ENCODE measurements at places on chromosomes 16 and 17. TPM values are rescaled to one million over a fixed set of nuclear protein-coding genes. Genes with fewer than 3 reads are reported as not detected.

The ZP2 gene
- total RNA-seq = not detected

The ASB16 gene
- total RNA-seq = not detected

The SGCA gene
- 1.3 TPM for total RNA-seq

The TMEM235 gene
- total RNA-seq = not detected

The PLEKHH3 gene
- 40.6 TPM for total RNA-seq

Data from glutamatergic neuron (in vitro differentiated cells).